Activated T-helper 1 cell treated with anti-CD3 and anti-CD28 coated beads, Interleukin-2, amount 50 U/mL, for 16 hours (primary cell): ENCODE measurements at places on chromosomes 6 and 20.

GRCh38 chr6:106702451-106703110 is 73.2 kb downstream of the QRSL1 start:
- no peak for DNase-seq

- no peak for DNase-seq
These were observed 256 bp upstream of the OVOL2 start for GRCh38 chr20:18057994-18058349.

DNA sequence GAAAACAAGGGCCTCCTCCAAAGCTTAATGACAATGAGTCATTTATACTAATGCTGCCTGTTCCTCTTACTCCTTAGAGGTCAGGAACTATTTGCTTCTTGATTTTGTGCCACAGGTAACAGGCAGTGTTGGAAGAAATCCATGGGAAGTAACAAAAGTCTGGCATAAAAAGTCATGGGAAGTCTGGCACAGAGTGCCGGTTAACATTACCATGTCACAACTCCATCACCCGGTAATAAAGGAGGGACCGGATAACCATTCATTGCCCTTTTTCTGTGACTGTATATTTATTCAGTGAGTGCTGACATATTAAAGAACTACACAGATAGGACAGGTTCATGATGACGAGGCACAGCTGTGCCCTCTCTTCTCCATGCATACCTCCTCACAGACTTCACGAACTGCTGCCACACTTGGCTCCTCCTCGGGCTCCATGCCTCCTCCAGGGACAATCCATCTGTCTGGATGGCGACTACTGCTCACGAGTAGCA is 50.9 kb downstream of the NUDT3 start:
- no peak for DNase-seq

GRCh38 chr6:35488517-35488862 is 8.4 kb downstream of the TEAD3 start:
- DNase-seq = no peak

GRCh38 chr6:132219901-132220300 is 181.4 kb downstream of the MOXD1 start:
- no peak for DNase-seq

DNA sequence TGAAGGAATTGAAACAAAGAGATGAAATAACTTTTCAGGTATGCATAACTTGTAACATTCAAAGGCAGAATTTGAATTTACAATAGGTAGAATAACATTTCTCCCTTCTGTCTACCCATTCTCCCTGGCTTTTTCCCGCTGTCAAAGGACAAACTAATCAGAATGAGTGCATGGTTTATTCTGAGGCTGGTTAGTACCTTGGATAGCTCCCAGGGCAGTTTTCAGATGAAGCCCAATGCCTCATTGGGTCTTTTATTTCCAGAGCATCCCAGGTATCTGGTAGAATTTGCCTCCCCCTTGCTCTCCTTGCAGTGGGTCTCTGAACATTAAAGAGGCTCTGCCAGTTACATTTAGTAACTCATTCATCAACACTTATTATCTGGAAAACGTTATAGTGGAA is 665.5 kb downstream of the BCKDHB start:
- DNase-seq = no peak

GRCh38 chr20:46168438-46168837 is 50.3 kb downstream of the CD40 start:
- no peak for DNase-seq
